ENCODE measurements at places on chromosomes 2 and 18.

GRCh38 chr2:78281164-78281563 lies 744.3 kb upstream of the REG3G start:
- DNase-seq = no peak

GRCh38 chr2:181589779-181590178 lies 67.1 kb downstream of the CERKL start:
- no peak for DNase-seq

GRCh38 chr2:222709191-222709891 lies 37.9 kb downstream of the MOGAT1 start:
- no peak for DNase-seq

GRCh38 chr2:38202713-38203445 lies 126.9 kb upstream of the CYP1B1 start:
- DNase-seq = no peak

- no peak for DNase-seq
These were observed 21.5 kb downstream of the NABP1 start for GRCh38 chr2:191699341-191699945.

DNA sequence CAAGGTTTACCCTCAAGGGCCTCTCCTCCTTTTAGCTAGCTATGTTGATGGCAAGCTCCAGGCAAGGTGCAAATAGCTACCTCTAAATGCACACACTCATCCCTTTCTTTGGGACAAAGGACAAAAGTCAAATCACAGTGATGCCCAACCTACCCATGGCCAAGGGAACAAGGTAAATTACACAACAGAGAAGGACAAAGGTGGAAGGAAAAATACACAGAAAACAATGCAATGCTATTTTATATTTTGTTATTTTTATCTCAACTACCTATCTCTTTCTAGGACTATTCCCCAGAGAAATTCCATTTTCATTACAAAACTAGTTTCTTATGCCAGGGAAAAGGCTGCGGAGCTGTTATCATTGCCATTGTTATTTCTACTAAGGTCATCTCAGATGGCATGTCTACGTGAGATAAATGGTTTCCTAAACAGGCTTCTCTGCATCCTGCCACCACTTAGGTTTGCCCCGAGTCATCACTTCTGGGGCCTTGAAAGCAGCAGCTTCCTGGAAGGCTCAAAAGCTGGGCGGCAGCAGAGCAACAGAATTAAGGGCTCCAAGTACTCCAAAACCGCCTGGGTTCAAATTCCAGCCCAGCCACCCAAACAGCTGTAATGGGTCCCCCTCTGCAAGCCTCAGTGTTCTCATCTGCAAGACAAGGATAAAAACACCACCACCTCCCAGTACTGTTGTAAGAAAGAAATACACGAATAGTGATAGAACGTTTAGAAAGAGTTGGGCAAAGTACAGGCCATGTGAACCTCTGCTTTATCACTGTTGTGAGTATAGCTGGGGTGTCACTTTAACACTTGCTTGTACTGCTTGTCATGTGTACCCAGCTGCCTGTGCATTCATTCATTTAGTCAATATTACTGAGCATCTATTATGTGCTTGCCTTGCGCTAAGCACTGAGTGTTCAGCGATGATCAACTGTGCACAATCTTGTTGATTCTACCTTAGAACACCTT lies 20.9 kb downstream of the BCL2 start:
- no peak for DNase-seq

- no peak for DNase-seq
These were observed 33.3 kb downstream of the DOK1 start for GRCh38 chr2:74587664-74588277.

- DNase-seq = no peak
These were observed 145.9 kb downstream of the RTP5 start for GRCh38 chr2:242015108-242016065.

GRCh38 chr2:201254081-201254730 lies 6.1 kb upstream of the CASP8 start:
- DNase-seq = no peak

DNA sequence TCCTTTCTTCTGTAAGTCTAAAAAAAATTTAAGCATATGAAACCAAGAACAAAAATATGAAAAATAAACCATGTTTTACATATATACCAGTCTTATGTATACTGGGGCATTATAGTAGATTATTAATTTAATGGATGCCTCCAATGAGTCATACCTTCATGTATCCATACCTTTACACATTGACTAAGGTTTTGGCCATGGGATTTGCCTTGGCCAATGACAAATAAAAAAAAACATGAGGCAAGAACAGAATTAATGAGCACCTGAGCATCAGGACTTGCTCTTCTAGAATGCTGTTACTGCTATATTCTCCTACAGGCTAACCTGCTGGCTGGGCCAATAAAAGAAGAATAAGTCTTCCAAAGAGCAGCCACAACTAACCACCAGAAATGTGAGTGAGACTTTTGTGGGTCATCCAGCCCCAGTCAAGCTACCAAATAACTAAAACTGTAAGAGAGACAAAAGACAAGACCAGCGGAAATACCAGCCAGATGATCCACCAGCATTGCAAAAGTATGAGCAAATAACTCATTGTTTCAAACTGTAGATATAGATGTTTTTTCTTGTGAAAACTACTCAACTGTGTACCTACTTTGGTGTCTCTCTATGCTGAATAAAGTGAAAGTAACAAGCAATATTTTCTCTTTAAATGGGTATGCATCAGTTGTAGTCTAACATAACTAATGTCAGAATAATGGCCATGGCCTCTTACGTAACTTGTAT lies 749.6 kb upstream of the VRK2 start:
- DNase-seq = no peak

- DNase-seq = no peak
These were observed 19.7 kb upstream of the SANBR start for GRCh38 chr2:61045999-61046398.

- DNase-seq = no peak
These were observed 68.2 kb upstream of the EML6 start for GRCh38 chr2:54655046-54655809.

- no peak for DNase-seq
These were observed 6.7 kb upstream of the SCN1A start for GRCh38 chr2:166134252-166135151.

- DNase-seq = no peak
These were observed 246.0 kb downstream of the LDLRAD4 start for GRCh38 chr18:13464432-13465123.

DNA sequence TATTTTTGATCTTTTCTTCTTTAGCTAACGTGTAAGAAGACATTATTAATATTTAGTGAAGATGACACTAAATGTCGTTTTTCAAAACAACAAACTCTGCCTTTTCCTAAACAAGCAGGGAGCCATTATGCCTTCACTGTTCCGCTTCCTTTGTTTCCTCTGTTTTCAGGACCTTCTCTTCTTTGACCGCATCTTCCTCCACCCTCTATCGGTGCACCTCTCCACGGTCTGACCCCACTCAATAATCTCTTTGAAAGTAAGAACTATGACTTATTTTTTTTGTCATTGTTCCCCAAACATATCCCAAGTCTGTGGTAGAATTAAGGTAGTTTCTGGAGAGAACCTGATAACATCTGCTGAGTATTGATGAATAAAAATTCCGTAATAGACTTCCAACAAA lies 5.8 kb upstream of the SCN1A start:
- DNase-seq = no peak

Data from D721Med (cell line).